ENCODE measurements at places on chromosomes 1 and 21. TPM values are rescaled to one million over a fixed set of nuclear protein-coding genes. Genes with fewer than 3 reads are reported as not detected.

DNA sequence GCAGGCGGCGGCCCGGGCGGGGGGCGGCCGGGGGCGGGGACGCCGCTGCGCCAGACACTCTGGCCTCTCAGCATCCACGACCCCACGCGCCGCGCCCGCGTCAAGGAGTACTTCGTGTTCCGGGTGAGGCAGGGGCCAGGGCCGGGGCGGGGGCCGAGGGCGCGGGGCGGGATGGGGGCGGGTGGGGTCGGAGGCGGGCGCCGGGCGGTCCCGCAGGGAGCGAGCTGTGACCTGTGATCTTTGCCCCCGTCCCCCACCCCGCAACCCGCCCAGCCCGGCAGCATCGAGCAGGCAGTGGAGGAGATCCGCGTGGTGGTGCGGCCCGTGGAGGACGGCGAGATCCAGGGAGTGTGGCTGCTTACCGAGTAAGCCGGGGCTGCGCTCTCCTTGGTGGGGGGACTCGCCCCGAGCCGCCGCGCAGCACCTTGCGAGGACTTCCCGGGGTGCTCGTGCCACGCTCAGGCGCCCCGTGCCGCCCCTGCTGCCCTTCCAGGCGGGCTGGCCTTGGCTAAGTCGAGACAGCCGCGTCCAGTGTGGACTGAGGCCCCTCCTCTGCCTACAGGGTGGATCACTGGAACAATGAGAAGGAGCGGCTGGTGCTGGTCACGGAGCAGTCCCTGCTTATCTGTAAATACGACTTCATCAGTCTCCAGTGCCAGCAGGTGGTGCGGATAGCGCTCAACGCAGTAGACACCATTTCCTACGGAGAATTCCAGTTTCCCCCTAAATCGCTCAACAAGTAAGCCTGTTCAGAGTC, 514 bp downstream of the TPRG1L start:
- no peaks in the 10 kb centered on the region for H3K27me3 ChIP-seq
- H3K27ac ChIP-seq: peak overlapping the region; percentile 84
- peaks cover 30% of the 10 kb centered on the region for H3K36me3 ChIP-seq

GRCh38 chr1:162310337-162310736, 66.3 kb downstream of the SPATA46 start:
- no peaks in the 10 kb centered on the region for H3K27me3 ChIP-seq
- H3K36me3 ChIP-seq: no peaks in the 10 kb centered on the region
- DNase-seq: no peak
- H3K4me1 ChIP-seq: no peaks in the 10 kb centered on the region

DNA sequence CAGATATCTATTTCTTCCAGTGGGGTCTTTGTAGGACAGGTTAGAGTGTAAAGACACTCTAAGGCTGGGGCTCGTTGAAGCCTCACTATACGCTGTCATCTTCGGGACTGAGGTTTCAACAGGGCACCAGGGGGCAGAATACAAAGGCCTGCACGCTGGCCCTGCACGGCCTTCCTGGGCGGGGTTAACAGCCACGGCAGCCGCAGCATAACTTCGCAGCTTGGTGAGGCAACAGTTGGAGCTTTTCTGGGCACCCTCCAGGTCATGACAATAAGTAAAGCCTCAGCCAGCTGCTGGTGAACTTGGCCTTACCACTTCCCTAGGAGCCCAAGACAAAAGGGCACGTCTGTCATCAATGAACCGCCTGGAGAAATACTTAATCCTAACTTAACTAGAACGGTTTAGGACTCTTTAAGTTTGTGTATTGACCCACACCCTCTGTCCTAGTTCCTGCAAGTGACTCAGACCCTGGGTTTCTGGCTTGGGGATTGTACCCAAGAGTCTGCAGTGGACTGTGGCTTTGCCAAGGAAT, 2.3 kb upstream of the RUNX1 start:
- H3K27me3 ChIP-seq: no peaks in the 10 kb centered on the region
- peak overlapping the region; percentile 2 for H3K4me3 ChIP-seq
- H3K36me3 ChIP-seq: no peaks in the 10 kb centered on the region
- peaks cover 43% of the 10 kb centered on the region for H3K4me1 ChIP-seq

DNA sequence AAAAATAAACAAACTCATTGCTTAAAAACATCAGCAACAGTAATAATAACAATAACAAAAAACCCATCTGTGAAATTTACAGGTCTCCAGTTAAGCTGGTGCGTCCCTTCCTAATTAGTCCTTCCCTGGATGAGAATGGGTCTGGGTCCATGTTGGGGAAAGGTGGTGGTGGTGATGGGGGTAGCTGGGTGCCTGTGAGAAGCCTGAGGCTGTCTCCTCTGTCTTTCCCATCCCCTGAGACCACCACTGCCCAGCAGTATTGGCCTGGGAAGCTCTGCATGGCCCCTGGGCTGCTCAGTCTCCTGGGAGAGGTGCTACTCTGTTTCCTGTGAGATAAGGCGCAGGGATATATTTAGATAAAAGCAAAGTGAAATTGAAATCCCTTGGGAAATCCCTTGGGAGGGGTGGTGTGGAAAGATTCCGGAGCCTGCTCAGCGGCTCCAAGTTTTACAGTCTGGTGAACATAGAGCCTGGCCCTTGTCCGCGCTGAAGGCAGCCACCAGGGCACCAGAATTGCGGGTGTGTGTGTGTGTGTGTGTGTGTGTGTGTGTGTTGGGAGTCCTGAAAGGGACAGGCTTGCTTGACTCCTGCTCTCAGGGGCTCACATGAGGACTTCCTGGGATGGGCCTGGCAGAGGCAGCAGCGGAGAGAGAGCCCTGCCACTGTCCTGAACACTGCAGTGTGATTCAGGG, 150.2 kb downstream of the FOXD2 start:
- no peak overlapping the region for H3K27ac ChIP-seq
- no peak for DNase-seq
- no peaks in the 10 kb centered on the region for H3K4me1 ChIP-seq
- H3K27me3 ChIP-seq: peaks cover 15% of the 10 kb centered on the region

- no peaks in the 10 kb centered on the region for H3K4me1 ChIP-seq
- peaks cover 4% of the 10 kb centered on the region for H3K27me3 ChIP-seq
- no peak overlapping the region for H3K4me3 ChIP-seq
- H3K27ac ChIP-seq: no peak overlapping the region
- DNase-seq: no peak
Observed at GRCh38 chr21:34360488-34361241, 3.1 kb upstream of the KCNE2 start.

- no peak overlapping the region for H3K27ac ChIP-seq
- H3K27me3 ChIP-seq: no peaks in the 10 kb centered on the region
- H3K36me3 ChIP-seq: no peaks in the 10 kb centered on the region
- H3K4me1 ChIP-seq: no peaks in the 10 kb centered on the region
Observed at GRCh38 chr1:27507960-27508665, 18.1 kb upstream of the WASF2 start.

DNA sequence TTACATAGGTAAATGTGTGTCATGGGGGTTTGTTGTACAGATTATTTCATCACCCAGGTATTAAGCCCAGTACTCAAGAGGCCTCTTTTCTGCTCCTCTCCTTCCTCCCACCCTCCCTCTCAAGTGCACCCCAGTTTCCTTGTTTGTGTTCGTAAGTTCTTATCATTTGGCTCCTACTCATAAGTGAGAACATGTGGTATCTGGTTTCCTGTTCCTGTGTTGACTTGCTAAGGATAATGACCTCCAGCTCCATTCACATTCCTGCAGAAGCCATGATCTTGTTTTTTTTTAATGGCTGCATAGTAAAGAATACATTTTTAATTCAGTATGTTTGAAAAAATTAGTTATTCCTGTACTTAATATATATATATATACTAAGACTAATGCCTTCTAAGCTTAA, 107.7 kb downstream of the CLDN17 start:
- H3K27me3 ChIP-seq: no peaks in the 10 kb centered on the region
- no peaks in the 10 kb centered on the region for H3K4me1 ChIP-seq
- no peak overlapping the region for H3K4me3 ChIP-seq
- H3K36me3 ChIP-seq: no peaks in the 10 kb centered on the region
- no peak overlapping the region for H3K27ac ChIP-seq
- DNase-seq: no peak

GRCh38 chr1:231972111-231972445, 345.5 kb downstream of the DISC1 start:
- no peak for DNase-seq
- no peaks in the 10 kb centered on the region for H3K4me1 ChIP-seq
- no peaks in the 10 kb centered on the region for H3K36me3 ChIP-seq
- no peak overlapping the region for H3K27ac ChIP-seq
- H3K27me3 ChIP-seq: no peaks in the 10 kb centered on the region
- H3K4me3 ChIP-seq: no peak overlapping the region

VWA1 gene
- 0.31 TPM for total RNA-seq
